ENCODE measurements at places on chromosomes 12 and 14.

DNA sequence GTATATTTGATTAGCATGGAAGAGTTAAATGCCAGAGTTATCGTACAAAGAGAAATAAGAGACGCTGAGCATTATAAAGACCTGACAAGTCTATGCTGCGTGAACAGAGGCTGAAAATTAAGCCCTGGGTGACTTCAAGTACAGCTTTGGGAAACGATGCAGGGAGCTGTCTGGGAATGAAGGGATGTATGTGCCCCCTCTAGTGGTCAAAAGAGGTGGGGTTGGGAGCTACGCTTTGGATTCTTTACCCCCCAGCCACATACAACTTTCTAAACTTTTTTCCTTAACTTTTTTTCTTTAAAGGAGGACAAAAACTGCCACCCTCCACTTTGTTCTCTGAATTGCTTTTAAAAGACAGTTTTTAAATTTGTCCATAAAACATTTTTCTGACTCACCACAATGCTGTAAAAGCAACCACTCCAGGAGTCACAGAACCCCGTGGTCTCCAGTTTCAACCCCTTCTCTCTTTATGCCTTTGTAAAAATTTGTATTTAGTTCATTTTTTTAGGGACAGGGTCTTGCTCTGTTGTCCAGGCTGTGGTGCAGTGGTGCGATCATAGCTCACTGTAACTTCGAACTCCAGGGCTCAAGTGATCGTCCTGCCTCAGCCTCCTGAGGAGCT, 59.4 kb downstream of the ZNF664 start:
- DNase-seq = peak; percentile 71

GRCh38 chr12:132327336-132328171, 1.8 kb downstream of the GALNT9 start:
- peak; percentile 88 for DNase-seq

- no peak for DNase-seq
Measured at GRCh38 chr14:55065411-55065810, 14.0 kb downstream of the MAPK1IP1L start.

GRCh38 chr12:127664901-127665300, 602.1 kb upstream of the TMEM132C start:
- DNase-seq = peak; percentile 34

GRCh38 chr14:89042021-89042420, 217.6 kb downstream of the TTC8 start:
- DNase-seq = no peak

- no peak for DNase-seq
Measured at GRCh38 chr14:22213120-22213519, 375.9 kb downstream of the DAD1 start.

DNA sequence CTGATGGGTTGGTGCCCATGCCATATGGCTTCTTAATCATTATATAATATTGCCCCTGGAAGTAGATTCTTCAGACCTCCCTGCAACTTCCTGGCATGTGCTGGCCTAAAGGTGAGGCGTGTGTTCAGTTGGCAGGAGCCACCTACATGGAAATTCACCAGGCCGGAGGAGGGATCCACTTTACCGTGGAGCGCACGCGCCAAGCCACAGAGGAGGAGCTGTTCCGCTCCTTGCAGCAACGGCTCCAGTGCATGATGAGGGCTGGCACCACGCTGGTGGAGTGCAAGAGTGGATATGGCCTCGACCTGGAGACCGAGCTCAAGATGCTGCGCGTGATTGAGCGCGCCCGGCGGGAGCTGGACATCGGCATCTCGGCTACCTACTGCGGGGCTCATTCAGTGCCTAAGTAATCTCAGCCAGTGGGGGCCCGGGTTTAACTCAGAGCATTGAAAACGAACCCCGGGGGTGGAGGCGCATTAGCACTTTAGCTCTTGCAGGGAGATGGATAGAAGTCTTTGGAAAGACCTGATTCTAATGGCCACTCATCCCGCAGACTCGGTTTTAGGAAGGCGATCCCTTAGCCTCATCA, 13.5 kb downstream of the AMDHD1 start:
- no peak for DNase-seq

GRCh38 chr12:102551186-102551585, 70.8 kb upstream of the IGF1 start:
- DNase-seq = no peak

DNA sequence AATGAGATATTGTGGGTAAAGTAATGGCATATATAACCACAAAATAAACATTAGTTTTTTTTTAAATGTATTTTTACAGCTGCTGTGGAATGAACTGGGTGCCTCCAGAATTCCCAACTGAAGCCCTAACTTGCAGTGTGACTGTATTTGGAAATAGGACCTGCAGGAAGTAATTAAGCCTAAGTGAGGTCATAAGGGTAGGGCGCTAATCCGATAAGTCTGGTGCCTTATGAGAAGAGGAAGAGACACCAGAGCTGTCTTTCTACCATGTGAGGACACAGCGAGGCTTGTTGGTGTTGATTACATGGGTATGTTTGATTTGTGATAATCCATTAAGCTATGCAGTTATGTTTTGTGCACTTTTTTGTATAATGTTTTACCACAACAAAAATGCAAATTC, 136.8 kb downstream of the TPH2 start:
- DNase-seq = no peak

GRCh38 chr12:19895246-19896020, 456.1 kb downstream of the AEBP2 start:
- DNase-seq = no peak

DNA sequence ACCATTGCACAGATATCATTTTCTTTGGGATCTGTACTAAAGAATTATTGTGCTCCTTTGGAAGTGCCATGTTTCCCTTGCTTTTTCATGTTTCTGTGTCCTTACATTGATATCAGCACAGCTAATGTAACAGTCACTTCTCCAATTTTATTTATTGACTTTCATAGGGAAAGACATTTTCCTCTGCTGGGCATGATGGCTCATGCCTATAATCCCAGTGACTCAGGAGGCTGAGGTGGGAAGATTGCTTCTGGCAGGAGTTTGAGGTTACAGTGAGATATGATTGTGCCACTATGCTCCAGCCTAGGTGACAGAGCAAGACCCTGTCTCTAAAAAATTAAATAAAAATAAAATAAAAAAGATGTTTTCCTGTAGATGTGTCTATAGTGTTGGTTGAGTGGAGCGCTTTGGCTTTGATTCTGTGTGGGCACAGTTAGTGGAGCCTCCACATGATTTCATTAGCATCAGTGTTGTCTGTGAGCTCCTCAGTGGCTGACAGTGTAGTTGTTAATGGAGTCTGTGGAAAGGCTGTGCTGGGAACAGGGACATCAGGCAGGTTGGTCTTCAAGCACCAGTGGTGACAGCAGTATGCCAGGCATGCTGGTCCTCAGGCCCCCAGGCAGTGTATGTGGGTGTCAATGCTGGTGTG, 7.4 kb downstream of the OAS2 start:
- DNase-seq = no peak

DNA sequence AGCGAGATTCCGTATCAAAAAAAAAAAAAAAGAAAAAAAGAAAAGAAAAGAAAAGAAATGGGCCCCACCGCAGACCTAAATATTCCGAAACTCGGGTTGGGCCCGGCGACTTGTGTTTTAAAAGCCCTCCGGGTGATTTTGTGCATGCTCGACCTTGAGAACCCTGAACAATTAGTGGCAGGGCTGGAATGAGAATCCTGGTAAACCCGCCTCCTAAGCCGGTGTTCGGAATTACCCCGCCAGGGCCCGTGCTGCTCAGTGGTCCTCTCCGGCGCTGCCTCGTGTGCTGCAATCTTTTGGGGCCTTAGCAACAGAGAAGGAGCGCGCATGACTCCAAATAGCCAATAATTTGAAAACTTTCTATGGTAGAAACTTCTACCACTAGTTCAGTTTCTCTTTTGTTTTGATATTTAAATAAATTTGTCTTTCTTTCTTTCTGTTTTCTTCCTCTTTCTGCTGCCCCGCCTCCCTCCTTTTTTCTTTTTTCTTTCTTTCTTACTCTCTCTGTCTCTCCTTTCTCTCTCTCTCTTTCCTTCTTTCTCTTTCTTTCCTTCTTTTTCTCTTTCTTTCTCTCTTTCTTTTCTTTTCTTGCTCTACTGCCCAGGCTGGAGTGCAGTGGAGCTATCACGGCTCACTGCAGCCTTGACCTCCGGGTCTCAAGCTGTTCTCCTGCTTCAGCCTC, 1.5 kb upstream of the GALNT6 start:
- DNase-seq = no peak

- DNase-seq = peak; percentile 18
Measured at GRCh38 chr14:29354486-29354885, 573.2 kb downstream of the PRKD1 start.

GRCh38 chr14:105067140-105067968, 2.1 kb upstream of the GPR132 start:
- DNase-seq = peak; percentile 29

DNA sequence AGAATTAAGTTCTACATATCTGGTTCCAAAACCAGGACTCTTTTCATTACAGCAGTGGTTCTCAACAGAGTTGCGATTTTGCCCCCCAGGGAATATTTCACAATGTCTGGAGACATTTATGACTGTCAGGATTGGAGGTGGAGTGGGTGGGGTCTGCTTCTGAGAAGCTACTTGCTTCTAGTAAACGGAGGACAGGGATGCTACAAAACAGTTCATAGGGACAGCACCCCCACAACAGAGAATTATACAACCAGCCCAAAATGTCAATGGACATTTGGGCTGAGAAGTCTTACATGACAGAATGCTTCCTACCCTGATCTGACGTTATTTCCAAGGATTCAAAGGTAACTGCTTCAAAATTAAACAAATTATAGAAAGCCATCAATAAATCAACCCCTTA, 739 bp upstream of the SPATA7 start:
- DNase-seq = peak; percentile 39

DNA sequence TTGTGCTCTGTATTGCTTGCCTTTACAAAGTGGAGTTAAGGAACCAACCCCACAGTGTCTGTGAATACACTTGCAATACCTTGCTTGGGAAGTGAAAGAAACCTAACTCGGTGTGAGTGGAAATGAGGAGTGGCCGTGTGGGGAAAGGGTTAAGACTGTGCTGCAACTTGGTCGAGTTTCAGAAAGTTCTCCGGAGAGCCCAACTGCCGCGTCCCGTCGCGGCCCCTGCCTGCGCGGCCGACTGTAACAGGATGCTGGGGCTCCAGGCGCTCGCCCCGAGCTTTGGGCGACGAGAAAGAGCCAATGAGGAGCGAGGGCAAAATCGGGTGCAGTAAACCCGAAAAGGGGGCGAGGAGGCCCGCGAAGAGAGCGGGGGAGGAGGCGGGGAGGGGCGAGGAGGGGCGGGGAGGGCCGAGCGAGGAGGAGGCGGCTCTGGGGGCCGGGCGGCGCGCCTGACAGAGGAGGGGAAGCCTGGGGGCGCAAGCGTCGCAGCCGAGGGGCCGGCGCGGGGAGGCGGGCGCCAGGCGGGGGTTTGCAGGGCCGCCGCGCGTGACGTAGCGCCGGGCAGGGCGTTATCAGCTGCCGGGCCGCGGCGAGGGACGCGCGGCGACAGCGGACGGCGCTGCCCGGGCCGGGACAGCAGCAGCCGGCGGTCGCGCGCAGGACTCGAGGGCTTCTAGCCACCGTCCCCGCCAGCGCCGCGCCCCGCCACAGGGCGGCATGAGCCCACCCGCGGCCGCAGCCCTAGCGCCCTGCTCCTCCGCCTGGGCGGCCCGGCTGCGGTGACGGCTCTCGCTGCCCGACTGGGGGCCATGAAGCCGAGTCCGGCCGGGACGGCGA, at the start of gene DACT1:
DACT1 (plus strand) TSS at position 572 of the 840 bp plus-strand sequence; CDS start at position 813, 241 bp downstream.
- peak; percentile 38 for DNase-seq

- no peak for DNase-seq
Measured at GRCh38 chr12:106331599-106331998, 25.9 kb upstream of the POLR3B start.

DNA sequence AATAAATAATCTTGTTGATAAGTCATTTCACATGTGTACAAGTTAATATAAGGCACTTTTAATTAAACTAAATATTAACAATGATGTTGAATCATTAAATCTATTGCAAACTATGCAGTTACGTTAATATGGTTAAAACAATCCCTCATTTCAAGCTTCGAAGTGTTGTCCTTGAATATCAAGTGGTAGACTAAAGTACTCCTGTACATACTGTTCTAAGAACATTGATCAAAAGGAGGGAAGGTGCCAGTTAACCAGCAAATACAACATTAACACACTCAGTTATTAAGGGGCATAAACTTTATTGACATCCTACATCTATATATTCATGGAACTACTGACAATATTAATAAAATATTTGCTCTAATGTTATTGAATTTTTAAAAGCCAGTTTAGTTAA, 8.7 kb downstream of the BCAT1 start:
- DNase-seq = no peak

DNA sequence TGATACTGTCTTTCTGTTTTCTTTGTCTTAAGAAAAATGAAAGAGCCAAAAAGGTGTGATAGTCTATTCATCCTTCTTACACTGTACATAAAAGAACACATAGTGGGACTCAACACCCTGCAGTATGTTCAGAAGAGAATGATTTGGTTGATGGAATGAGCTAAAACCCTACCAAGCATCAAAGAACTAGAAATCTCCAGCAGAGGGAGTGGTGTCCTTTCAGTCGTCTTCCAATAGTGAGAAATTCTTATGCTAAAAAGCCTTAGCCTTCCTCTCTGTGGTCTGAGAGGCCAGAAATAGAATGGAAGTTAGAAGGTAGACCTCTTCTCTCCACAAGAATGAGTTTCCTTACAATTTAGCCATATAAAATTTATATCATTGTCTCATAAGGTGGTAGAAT, 393.4 kb upstream of the SEL1L start:
- DNase-seq = no peak

GRCh38 chr14:104102282-104102914, 16.9 kb downstream of the ASPG start:
- no peak for DNase-seq

GRCh38 chr14:55441286-55441685, 870 bp upstream of the TBPL2 start:
- no peak for DNase-seq

DNA sequence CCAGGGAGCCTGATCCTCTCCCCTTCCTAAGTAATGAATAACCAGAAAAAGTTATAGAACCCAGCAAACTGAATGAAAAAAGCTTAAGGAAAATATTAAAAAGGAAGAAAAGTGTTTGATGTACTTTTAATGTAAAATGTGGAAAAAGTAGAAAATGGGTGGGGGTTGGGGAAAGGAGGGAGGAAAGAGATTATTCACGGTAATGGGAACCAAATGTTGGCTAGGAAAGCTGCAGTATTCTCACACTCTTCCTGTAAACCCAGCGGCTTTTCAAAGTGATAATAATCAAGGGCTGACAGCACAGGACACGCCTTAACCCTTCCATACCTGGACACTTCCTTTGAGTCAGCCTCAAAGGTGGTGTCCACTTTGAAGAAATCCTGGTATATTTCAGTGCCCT, 139.2 kb downstream of the TGFB3 start:
- no peak for DNase-seq

Data from fibroblast of mammary gland (primary cell).